ENCODE measurements at places on chromosomes 6 and 20.

- no peak for DNase-seq
These were observed 144.0 kb downstream of the GJA1 start for GRCh38 chr6:121579478-121579877.

DNA sequence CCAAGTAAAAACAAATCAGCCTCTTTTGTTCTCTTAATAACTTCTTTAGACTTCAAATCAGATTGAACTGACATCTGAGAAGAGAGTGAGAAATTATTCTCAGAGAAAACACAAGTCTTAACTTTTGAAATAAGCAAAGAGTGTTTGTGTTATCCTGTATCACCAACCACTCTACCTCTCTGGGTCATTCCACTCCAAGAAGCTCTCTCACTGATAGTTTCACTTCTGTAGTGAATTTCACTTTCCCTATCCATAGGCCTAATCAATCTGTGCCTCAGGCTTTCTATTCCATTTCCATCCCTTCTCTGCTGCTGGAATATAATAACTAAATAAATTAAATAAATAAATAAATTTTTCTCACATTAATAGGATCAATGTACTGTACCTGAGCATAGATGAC, 235.0 kb downstream of the HTR1B start:
- DNase-seq = no peak

GRCh38 chr20:61560361-61560853, 308.3 kb downstream of the CDH4 start:
- peak; percentile 4 for DNase-seq

GRCh38 chr6:106637051-106637716, 7.8 kb downstream of the QRSL1 start:
- no peak for DNase-seq
